ENCODE measurements at places on chromosomes 16 and 17.

DNA sequence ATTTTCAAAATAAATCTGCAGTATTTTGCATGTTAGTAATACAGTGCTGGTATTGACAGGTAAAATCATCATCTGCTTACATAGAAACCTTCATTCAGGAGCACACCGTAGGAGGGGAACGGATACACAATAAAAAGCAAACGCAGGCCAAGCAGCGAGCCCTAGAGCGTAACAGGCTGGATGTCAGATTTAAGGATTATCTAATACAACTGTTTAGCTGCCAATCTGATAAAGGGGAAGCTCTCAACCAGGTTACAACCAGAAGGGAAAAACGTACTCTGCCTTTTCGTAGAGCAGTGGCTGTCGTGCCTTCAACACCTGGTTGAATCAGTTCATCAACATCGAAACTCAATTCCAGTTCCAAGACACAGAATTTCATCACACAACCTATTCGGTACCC is 16.4 kb upstream of the CUEDC1 start:
- no peak for DNase-seq

GRCh38 chr16:46709469-46710005 is 20.1 kb downstream of the ORC6 start:
- no peak for DNase-seq

- DNase-seq = no peak
Measured at GRCh38 chr17:58314706-58315015, 13.9 kb downstream of the TSPOAP1 start.

DNA sequence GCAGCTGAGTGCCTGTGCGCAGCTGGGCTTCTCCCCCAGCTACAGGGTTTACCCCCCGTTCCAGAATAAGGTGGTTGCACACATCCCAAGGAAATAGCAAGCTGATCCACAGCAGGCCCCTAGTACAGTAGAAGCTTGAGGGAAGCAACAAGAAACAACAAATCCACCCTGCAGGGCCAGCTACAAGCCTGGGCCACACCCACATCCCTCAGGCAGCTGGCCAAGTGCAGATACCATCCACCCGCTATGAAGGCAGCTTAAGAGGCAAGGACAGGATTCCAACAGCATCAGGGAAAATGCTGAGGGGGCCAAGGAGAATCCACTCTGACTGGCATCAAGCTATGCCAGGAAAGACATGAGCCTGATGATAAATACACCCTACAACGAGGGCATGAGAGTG is 66.9 kb upstream of the RCVRN start:
- DNase-seq = no peak

- no peak for DNase-seq
Measured at GRCh38 chr17:37815536-37815935, 70.7 kb upstream of the HNF1B start.

DNA sequence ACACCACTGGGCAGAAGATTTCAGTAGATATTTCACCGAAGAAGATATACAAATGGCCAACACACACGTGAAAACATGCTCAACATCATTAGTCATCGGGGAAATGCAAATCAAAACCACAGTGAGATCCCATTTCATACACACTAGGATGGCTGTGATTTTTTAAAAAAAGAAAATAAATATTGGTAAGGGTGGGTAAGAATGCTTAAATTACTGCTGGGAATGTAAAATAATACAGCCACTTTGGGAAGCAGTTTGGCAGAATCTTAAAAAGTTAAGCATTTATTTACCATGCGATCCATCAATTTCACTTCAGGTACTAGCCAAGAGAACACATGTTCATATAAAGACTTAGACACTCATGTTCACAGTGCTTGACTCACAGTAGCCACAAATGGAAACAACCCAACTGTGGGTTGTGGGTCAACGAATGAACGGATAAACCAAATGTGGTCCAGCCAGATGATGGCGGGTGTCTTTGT is 6.5 kb upstream of the C16orf74 start:
- DNase-seq = no peak

Data from effector CD4-positive, alpha-beta T cell (primary cell).